Panc1 (cell line): ENCODE measurements at places on chromosomes 12 and 14.
A peak's percentile ranks its signal among the peaks of the same experiment; 100 is the strongest.

DNA sequence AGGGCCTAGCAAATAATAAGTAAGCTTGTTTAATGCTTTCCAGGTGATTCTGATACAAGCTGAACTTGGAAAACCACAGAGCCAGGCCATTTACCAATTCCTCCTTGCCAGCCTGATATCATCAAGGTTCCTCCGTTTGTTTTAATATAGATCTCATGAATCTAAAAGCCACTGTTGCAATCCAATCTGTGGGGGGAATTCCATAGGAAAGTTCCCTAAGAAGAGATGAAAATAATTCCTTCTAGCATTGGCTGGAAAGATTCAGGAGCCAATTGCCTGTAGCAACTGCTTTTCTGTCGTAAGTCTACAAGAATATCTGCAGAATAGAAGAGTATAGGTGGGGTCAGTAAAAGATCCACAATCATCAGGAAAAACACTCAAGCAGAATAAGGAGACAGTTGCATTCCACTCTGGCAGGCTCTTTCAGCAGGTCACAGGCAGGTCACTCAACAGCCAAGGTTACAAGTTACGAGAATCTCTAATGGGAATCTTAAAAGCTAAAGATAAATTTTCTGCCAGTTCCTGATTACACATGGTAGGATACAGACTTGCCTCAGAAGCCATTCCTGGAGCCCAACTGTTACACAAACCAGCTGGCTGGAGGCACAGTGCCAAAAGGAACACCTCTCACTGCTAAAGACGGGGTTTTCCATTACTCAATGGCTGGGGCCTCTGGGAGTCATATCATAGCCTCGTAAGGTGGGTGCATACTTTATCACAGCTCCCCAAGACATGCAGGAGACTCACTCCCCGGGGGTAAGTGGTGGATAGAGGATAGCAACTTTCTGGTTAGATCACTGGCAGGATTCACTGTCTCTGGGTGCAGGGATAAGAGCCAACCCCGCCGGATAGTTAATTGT is 43.6 kb downstream of the FGD6 start:
- H3K27ac ChIP-seq: peak overlapping the region; percentile 80
- DNase-seq: no peak
- H3K4me1 ChIP-seq: peaks cover 20% of the 10 kb centered on the region

DNA sequence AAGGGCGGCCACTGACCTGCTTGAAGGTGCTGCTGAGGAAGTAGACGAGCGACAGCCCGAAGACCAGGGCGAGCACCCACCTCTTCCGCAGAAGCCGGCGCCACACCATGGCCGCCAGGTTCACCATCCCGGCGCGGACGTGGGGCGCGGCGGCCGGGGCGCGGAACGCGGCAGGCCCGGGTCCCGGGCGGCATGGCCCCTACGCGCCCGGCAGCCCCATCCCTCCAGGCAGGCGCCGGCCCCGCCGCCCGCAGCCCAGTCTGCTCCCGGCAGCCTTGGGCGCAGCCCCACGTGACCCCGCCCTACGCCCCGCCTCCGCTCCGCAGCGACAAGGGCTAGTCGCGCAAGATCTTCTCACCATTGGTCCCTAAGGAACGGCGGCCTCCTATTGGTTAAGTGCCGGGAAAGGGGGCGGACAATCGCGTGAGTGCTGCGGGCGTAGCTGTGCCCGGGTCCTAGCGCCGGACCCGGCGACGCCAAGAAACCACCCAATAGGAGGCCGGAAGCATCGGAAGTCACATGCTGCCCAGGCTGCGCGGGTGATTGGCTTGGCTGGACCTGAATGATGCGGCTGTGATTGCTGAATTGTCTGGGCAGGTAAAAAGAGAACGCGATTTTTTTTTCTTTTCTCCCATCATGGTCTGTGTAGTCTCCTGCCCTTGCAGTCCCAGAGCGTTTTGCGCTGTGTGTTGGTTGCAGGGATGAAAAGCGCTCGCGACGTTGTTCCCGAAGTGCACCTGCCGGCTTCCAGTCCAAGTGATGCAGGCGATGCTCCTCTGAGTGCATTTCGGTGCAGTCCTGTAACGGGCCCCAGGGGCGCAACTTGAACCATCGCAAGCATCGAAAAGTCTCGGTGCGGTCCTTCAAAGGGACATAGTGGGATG is at the start of the genes RNFT2 and SPRING1:
Gene RNFT2, plus strand, starts transcription at position 542 of the 884 bp plus-strand sequence. CDS start 2,183 bp downstream, outside the sequence.
Gene SPRING1, minus strand, starts transcription at position 296 of the 884 bp plus-strand sequence. Its CDS starts 169 bp downstream, at position 127.
- peak within 1 kb of the TSS; percentile 92 for H3K4me3 ChIP-seq
- DNase-seq: peak; percentile 92
- peaks cover 2% of the 10 kb centered on the region; the same call in 1 of the 2 replicates for H3K36me3 ChIP-seq
- peaks cover 17% of the 10 kb centered on the region for H3K4me1 ChIP-seq
- no peaks in the 10 kb centered on the region for H3K27me3 ChIP-seq

DNA sequence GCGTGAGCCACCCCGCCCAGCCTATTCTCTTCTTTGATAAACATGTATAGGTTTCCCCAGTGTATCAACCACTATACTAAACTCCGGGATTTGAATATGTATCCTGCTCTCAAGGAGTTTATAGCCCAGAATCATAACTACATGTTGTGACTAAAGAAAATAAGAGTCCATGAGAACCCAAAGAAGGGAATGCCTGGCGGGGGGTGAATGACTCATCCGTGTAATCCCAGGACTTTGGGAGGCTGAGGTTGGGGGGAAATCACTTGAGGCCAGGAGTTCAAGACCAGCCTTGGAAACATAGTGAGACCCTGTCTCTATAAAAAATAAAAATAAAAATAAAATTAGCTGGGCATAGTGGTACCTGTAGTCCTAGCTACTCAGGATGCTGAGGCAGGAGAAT is 57.2 kb downstream of the SIX6 start:
- H3K36me3 ChIP-seq: no peaks in the 10 kb centered on the region
- no peak overlapping the region for H3K27ac ChIP-seq
- no peak for DNase-seq
- H3K4me1 ChIP-seq: no peaks in the 10 kb centered on the region
- H3K27me3 ChIP-seq: no peaks in the 10 kb centered on the region

- peaks cover 7% of the 10 kb centered on the region; the same call in 1 of the 2 replicates for H3K4me1 ChIP-seq
- DNase-seq: no peak
- H3K36me3 ChIP-seq: peaks cover 54% of the 10 kb centered on the region
- no peak overlapping the region for H3K4me3 ChIP-seq
- H3K27me3 ChIP-seq: no peaks in the 10 kb centered on the region
- H3K27ac ChIP-seq: no peak overlapping the region
Measured at GRCh38 chr14:45112896-45113781, 21.1 kb downstream of the FKBP3 start.

DNA sequence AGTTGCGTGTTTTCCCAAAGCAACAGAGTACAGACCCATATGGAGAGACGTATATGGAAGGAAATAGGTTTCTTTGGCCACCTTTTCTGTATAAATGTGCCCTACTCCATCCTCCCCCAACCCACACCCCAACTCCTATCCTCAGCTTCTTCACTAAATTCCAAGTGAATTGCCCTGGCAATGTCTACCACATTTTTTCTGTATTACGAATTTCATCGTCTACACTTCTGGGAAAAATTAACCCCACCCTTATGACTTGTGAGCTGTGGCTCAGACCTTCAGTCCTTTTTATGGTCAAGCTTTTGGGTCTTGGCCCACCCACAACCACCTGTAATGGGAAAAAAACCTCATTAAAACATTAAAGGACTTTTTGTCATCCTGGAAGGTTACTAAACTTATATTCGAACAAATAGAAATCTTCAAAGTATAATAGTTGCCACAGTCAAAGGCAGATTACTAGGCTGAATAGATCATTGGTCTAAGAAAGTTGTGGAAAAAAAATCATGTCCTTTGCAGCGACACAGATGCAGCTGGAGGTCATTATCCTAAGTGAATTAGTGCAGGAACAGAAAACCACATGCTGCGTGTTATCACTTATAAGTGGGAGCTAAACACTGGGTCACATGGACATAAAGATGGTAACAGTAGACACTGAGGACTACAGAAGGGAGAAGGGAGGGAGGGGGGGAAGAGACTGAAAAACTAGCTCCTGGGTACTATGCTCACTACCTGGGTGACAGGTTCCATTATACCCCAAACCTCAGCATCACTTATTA is 15.7 kb upstream of the NFKBIA start:
- no peak for DNase-seq
- H3K36me3 ChIP-seq: no peaks in the 10 kb centered on the region
- H3K27ac ChIP-seq: no peak overlapping the region
- H3K4me1 ChIP-seq: no peaks in the 10 kb centered on the region; the same call in 1 of the 2 replicates
- H3K27me3 ChIP-seq: no peaks in the 10 kb centered on the region

- H3K27ac ChIP-seq: no peak overlapping the region
- H3K4me3 ChIP-seq: no peak overlapping the region
- H3K27me3 ChIP-seq: no peaks in the 10 kb centered on the region; the same call in 1 of the 2 replicates
- no peaks in the 10 kb centered on the region for H3K4me1 ChIP-seq
- no peak for DNase-seq
Measured at GRCh38 chr12:29428633-29429032, 47.7 kb upstream of the ERGIC2 start.
